ENCODE measurements at places on chromosomes 12 and 14. TPM values are rescaled to one million over a fixed set of nuclear protein-coding genes. Genes with fewer than 3 reads are reported as not detected.

The SMOC1 gene
- total RNA-seq = 8.0 TPM

The TPPP2 gene
- total RNA-seq = not detected

GRCh38 chr12:32470936-32471470 lies 71.6 kb downstream of the FGD4 start:
- DNase-seq = no peak

DNA sequence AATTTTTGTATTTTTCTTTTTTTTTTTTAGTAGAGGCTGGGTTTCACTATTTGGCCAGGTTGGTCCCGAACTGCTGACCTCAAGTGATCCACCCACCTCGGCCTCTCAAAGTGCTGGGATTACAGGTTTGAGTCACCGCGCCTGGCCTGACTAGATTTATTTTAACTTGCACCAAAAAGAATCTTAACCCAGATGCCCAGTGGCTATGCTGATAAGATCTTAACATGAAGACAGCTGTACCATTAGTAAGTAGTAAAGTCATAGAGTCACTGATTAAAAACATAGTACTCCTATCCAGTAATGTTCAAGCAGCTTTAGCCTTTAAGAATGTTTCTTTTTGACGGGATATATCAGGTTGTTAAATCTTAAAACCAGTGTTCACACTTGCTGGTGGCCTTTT lies 1061.8 kb upstream of the FLRT2 start:
- no peak for DNase-seq

DNA sequence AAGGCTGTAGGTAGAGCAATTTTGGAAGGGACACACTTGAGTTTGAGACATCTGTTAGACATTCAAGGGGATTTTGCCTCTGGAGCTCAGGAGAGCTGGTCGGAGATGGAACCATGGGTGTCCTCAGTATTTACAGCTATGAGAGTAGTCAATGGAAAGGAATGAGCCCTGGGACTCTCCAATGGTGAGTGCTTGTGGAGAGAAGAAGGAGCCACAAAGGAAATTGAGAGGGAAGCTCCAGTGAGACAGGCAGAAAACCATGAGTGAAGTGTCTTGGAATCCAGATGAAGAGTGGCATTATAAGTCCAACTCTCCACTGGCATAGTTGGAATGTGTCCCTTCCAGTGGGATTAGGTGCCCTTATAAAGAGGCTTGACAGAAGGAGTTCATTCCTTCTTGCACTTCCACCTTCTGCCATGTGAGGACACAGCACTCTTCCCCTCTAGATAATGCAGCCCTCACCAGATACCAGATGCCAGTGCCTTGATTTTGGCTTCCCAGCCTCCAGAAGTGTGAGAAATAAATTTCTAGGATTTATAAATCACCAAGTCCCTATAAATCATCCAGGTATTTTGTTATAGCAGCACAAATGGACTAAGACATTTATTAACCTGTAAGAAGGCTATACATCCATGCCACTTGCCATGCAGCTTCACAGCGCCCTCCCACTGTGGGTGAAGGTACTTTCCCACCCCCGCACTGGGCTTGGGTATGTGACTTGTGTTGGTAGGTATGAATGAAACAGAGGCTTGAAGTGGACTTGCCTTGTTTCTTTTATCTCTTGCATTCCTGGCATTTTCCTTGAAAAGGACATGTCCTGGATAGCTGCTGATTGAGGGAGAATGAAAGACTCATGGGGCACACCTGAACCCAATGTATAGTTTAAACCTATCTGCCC lies 27.3 kb downstream of the LLPH start:
- no peak for DNase-seq

DNA sequence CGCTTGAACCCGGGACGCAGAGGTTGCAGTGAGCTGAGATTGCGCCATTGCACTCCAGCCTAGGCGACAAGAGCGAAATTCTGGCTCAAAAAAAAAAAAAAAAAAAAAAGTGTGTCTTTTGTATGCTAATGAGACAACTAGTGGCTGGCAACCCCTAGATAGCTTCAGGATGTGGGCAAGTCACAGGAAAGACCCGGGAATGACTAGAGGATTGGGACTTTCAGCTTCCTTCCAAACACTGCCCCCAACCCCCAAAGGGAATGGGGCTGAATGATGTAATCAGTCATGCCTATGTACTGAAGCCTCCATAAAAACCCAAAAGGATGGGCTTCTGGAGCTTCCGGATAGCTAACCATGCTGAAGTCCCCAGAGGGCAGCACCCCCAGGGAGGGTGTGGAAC lies 28.6 kb downstream of the USP44 start:
- DNase-seq = no peak

DNA sequence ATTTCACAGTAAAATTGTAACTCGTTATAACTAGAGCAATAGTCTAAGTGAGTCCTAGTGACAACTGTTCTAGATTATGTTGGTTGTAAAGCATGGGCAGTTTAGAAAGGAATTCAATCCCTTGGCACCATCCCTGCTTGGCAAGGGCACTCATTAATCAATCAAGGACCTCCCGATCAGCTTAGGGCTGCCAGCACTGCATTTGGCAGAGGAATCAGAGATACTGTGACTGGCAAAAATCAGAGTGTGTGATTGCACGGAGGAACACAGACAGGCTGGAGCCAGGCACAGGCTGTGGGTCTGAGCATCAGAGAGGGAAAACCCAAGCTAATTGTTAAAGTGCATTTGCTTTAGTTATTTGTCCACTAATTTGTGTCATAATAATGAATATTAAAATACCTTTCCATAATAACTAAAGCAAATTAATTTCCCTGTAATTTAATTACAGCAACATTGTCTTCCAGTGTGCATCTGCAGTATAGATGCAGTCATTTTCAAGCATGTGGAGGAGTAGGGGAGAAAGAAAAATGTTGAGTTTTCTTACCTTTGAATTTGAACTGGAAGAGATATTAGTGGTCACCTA lies 3.2 kb upstream of the EGLN3 start:
- DNase-seq = no peak

DNA sequence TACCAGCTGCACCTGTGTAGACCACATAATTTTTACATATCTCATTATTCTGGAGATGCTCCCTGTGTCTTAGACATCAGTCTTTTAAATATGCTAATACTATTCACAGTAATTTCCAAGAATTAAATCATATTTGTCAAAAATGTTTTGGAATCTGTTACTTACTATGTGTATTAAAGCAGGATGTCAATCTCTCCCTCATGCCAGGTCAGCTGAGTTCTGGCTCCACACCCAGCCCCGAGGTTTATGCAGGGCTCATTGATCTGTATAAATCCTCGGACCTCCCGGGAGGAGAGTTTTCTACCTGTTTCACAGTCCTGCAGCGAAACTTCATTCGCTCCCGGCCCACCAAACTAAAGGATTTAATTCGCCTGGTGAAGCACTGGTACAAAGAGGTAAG lies 27.9 kb downstream of the OAS2 start:
- no peak for DNase-seq

DNA sequence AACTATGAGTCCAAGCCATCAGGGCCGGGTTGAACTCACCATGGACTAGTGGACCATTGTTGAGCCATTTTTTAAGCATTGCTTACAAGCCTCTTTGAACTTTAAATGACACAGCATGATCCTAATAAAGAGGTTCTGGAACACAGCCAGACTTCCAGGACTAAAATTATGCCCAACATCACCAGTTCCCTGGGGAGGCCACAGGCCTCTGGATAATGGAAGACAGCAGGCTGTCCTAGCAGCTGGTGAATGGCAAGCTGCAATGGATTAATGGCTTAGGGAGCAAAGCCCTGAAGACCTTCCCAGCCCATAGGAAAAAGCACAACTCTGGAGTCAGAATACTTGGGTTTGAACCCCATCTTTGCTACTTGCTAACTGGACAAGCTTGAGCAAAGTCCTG lies 71.3 kb downstream of the FLRT2 start:
- DNase-seq = no peak

The SLC38A4 gene
- total RNA-seq = 8.8 TPM

DNA sequence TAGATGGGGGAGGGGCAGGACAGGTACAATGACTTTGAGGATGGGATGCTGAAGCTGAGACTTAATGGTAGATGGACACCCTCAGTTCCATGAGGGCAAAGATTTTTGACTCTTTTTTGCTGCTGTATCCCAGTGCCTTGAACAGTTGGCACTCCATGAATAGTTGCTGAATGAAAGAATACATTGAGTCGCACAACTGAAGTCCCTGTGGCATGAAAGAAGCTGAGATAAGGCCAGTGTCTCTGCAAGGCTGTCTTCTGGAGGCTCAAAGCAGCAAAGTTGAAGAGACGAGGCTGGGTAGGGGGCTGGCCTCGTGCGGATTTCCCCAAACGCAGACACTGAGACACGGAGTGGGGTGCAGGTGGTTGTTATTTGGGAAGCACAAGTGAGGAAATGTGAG lies 179.3 kb downstream of the ADCK1 start:
- DNase-seq = no peak

The ASIC1 gene
- total RNA-seq = 2.7 TPM

- no peak for DNase-seq
Observed at GRCh38 chr12:23614280-23614679, 335.2 kb downstream of the SOX5 start.

- no peak for DNase-seq
Observed at GRCh38 chr12:114263056-114263805, 142.7 kb downstream of the TBX5 start.

DNA sequence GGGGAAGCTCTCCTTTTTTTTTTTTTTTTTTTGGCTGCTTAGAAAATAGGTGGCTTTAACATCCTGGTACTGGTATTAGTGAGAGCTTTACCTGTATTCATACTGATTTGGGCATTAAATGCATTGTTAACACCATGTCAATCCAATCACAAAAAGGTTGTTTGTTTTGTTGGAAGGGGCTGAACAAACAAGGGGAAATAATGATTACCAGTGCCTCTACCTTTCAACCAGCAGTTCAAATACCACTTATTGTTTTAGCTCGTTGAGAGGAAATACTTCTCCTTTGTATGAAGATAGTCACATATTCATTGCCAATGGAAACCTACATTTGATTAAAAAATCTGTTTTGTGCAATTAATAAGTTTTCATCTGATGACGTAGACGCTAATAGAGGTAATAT lies 72.9 kb downstream of the MIPOL1 start:
- DNase-seq = no peak

The FGD6 gene
- total RNA-seq = 20.4 TPM

- DNase-seq = no peak
Observed at GRCh38 chr14:24322672-24323071, 11.4 kb downstream of the LTB4R start.

- DNase-seq = no peak
Observed at GRCh38 chr12:59067083-59067482, 146.8 kb upstream of the LRIG3 start.

GRCh38 chr14:95862243-95862642 lies 14.4 kb upstream of the TUNAR start:
- DNase-seq = no peak

DNA sequence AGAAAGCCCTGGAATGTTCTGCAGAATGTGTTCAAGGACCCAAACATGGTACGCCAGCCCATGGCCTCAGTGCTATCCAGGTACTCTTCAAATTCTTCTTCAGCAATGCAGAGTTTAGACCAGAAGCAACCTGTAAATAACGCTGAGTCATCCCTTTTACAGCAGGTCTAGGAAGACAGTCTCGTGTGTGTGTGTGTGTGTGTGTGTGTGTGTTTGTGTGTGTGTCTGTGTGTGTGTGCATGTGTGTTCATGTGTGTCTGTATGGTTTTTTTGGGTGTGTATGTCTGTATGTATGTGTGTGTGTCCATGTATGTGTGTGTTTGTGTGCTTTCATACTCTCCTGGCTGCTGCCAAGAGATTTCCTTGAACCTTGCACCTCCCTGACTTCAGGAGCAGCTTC lies 60.1 kb upstream of the RFX4 start:
- no peak for DNase-seq

- no peak for DNase-seq
Observed at GRCh38 chr14:37114002-37114401, 58.4 kb downstream of the SLC25A21 start.

DNA sequence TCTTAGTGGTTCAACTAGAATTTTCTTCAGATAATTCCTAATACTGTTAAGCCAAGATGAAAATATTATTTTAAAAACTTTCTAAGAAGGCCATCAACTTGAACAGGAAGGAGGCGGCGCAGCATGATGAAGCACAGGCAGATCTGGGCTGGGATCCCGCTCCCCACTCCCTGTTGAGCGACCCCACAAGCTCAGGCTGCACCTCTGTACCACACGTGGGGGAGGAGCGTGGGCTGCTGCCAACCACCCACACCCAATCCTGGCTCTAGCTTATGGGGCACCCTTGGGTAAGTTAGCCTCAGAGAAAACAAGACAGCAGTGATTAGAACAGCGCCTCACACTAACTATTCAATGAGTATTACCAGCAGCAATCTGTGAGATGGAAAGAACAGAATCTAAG lies 6.0 kb downstream of the MTERF2 start:
- DNase-seq = no peak

DNA sequence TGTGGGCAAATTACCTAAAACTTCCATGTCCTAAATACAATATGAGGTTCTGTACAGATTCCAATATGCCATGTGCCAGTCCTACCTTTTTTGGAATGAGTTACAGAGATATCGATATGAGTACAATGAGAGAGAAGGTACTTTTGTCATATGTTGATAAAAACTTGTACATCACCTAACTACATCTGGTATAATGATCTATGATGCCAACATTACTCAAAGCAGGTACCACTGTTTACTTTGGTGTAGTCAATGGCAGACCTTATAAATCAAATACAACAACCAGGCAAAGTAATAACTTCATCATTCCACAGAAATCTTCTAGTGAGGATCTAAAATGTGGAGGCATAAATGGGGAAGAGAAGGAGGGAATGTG lies 12.7 kb downstream of the TEP1 start:
- DNase-seq = no peak

DNA sequence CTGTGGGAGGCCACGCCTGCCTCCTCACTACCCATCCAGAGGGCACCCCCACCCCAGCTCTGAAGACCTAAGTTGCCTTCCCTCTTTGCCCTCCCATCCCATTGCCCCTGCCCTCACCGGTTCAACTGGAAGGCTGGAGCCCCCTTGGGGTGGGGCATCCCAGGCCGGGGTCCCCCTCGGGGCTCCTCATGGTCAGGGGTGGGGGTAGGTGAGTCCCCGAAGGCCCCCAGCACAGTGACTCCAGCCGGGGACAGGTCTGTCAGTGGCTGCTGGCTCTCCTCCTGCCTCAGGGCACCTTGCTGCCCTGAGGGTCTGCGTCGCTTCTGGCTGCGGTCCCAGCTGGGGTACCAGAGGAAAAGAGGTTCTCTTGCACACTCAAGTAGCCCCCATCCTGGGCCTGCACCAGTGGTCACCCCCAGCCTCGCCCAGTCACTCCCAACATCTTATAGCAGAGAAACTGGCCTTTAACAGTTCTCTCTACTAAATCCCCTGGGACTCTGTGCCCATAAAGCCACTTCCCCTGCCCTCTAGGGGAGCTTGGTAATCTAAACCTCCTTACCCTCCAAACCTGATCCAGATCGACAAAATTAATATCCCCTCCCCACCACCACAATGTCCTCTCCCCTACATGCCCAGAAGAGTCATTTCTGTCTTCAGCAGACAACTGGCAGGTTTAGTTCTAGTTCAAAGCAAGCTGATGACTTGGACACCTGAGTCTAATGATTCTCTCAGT lies 5.1 kb downstream of the PIANP start:
- no peak for DNase-seq

The MANSC1 gene
- 6.9 TPM for total RNA-seq

The SPIC gene
- 0.42 TPM for total RNA-seq

All from urinary bladder (tissue), 4 donors.